ENCODE measurements at places on chromosomes 1 and 21. TPM values are rescaled to one million over a fixed set of nuclear protein-coding genes. Genes with fewer than 3 reads are reported as not detected.

The DEPDC1 gene
- 0.24 TPM for polyA plus RNA-seq

The B3GALT5 gene
- polyA plus RNA-seq = not detected

The EDARADD gene
- polyA plus RNA-seq = not detected

The FCRL6 gene
- polyA plus RNA-seq = 0.36 TPM

The C8B gene
- polyA plus RNA-seq = not detected

The CTTNBP2NL gene
- polyA plus RNA-seq = 4.9 TPM

The CTBS gene
- 29.2 TPM for polyA plus RNA-seq

The FAM229A gene
- polyA plus RNA-seq = not detected

The PGLYRP4 gene
- polyA plus RNA-seq = not detected

The GPR25 gene
- 0.13 TPM for polyA plus RNA-seq

The RPE65 gene
- polyA plus RNA-seq = not detected

The RUSC1 gene
- 13.5 TPM for polyA plus RNA-seq

The PIK3R3 gene
- 0.28 TPM for polyA plus RNA-seq

The TRIM33 gene
- 16.5 TPM for polyA plus RNA-seq

The ERICH3 gene
- polyA plus RNA-seq = not detected

The NBPF14 gene
- polyA plus RNA-seq = 89.3 TPM

The TNFAIP8L2 gene
- 60.3 TPM for polyA plus RNA-seq

The SOX13 gene
- not detected for polyA plus RNA-seq

The EXO1 gene
- 0.26 TPM for polyA plus RNA-seq

The MROH7 gene
- polyA plus RNA-seq = 0.67 TPM

The HSD3B2 gene
- not detected for polyA plus RNA-seq

The ZBTB21 gene
- 7.2 TPM for polyA plus RNA-seq

The AMY1C gene
- polyA plus RNA-seq = not detected

The CNTN2 gene
- polyA plus RNA-seq = not detected

All from CD14-positive monocyte (primary cell).